ENCODE measurements at places on chromosomes 12 and 14.

DNA sequence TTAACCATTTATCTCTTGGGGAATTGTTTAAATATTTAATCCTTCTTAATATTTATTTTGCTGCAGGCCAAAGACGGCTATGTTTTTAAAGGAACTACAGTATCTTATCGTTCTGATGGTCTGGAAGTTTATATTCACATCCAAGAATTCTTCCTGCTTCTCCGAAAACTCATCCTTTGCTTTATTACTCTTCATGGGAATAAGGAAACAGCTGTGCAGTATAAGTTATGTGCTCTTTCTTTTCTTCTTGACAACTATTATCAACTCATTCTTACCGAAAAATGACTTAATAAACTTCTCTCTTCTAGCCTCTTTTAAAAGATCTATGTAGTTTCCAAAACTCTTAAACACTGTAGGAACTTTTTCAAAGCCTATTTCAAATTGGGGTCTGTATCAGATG is 335.6 kb upstream of the NOVA1 start:
- no peak for DNase-seq

DNA sequence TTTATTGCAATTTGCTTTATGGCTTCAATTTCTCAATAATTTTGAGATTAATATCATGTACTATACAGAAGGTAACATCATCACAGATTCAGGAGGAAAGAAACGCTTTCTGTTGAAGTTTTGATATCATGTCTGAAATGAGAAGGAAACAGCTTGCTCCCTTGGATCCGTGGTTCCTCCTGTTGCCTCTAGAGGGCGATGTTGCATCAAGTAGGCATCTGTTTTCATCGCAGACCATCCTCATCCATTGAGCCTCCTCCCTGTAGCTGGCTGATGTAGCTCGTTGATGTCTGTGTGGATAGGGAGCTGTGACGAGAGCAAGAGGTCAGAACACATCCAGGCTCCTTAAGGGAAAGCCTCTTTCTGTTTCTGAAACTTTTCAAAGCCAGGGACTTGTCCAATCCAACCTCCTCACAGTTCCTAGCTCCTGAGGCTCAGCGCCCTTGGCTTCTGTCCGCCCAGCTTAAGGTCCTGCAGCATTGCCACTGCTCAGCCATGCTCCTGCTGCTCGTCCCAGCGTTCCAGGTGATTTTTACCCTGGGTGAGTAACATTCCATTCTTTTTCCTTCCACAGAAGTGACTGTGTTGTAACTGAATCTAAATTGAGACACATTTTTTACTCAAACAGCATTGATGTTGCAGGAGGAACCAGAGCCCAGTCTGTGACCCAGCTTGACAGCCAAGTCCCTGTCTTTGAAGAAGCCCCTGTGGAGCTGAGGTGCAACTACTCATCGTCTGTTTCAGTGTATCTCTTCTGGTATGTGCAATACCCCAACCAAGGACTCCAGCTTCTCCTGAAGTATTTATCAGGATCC is 304.8 kb upstream of the OR4E1 start:
- DNase-seq: peak; percentile 54

GRCh38 chr12:108559748-108560147 is 1.2 kb downstream of the SART3 start:
- no peak for DNase-seq

DNA sequence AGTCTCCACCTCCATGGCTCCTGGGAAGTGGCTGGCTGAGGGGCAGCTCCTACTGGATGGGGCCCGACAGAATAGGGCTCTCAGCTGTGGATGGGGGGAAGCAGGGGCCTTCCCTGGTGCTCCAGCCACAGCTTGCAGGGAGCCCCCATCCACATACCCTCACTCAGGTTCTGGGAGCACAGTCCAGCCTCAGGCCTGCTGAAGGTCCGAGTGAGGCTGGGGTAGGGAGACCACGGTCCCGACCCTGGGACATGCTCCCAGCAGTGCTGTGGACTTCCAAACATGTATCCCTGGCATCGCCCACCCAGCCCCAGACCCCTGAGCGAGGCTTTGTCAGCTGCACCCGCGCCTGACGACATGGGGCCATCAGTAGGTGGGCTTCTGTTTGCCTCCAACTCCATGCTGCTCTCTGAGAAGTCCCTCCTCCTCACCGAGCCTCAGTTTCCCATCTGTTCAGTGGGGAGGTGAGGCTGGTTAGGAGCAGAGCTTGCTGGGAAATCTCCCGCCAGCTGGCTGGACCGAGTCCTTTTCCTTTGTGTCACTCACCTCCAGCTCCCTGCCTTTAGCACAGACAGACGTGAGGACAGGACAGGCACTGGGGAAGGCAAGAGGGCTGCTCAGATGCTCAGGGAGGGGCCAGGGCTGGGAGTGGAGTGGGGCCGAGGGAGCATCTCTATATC is 9.1 kb upstream of the ATG101 start:
- no peak for DNase-seq

DNA sequence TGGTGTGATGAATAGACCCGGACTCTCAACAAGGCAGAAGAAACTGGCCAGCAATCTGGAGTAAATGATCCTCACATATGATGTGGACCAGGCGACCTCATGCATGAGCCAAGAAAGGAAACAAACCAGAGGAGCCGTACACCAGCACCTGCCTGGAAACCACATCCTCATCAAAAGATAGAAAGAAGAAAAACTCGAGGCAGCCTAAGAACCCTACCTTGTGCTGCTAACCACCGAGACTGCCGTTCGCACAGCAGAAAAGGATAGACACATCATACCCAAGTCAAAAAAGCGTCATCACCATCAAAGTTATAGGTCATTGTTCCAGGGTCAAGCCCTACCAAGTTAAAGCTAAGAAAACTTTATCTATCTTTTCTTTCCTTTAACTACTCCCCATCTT is 66.7 kb downstream of the RESF1 start:
- no peak for DNase-seq

All from eye (tissue), 1 donor.